ENCODE measurements at places on chromosomes 7 and 10.

DNA sequence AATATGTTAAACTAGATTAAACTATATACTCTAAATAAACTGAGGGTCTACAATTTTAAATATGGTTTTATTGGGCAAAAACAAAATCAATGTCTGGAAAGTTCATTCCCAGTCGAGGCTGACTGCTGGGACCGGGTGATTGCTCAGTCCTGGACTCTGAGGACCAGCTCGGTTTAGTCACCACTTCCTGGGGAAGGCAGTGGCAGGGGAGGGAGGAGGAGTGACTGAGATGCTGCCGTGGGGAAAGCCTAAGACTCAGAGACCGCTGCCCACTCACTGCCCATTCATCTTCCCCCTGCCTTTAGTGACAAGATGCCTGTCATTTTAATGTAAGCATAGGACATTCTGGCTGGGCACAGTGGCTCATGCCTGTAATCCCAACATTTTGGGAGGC lies 29.0 kb downstream of the ATOH7 start:
- no peak for DNase-seq

DNA sequence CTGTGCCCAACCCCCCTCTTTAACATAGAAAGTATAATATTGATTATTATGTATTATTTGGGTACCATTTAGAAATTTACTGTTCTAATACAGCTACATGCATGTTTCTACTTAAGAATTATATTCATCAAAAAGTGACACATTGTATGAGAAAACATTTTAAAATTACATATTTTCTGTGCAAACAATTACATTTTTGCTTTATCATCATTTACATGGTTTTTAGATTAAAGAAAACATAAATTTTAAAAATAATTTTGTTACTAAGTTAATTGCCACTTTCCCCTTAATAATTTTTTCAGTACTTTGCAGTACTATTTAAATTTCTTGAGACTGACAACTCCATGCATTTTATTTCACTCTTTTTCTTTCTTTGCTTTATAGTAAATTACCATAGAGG lies 95.3 kb upstream of the GATAD1 start:
- no peak for DNase-seq

DNA sequence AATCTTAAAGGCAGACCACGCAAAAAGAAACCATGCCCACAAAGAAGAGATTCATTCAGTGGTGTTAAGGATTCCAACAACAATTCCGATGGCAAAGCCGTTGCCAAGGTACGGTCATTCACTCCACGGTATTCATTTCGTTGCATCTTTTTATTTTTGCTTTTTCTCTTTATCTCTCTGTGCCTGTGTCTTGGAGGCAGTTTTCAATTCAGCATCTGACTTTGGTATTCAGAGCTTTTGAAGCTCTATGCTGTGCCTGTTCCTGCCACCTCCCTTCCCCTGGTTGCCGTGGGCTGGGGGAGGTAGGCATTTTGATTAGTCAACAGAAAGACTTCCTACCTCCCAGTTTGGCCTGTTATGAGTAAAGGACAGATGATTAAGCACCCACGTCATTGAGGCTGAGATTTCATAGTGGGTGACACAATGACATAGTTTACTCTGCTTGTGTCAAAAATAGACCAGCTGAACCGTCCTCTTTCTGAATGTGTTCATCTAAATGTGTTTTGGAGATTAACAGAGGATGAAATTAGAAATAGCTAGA lies 149.5 kb downstream of the ARID5B start:
- DNase-seq: peak; percentile 91

GRCh38 chr10:43201545-43202131 lies 63.4 kb downstream of the CSGALNACT2 start:
- DNase-seq: no peak

- no peak for DNase-seq
These were observed 332.0 kb upstream of the GALNT17 start for GRCh38 chr7:70799841-70800405.

DNA sequence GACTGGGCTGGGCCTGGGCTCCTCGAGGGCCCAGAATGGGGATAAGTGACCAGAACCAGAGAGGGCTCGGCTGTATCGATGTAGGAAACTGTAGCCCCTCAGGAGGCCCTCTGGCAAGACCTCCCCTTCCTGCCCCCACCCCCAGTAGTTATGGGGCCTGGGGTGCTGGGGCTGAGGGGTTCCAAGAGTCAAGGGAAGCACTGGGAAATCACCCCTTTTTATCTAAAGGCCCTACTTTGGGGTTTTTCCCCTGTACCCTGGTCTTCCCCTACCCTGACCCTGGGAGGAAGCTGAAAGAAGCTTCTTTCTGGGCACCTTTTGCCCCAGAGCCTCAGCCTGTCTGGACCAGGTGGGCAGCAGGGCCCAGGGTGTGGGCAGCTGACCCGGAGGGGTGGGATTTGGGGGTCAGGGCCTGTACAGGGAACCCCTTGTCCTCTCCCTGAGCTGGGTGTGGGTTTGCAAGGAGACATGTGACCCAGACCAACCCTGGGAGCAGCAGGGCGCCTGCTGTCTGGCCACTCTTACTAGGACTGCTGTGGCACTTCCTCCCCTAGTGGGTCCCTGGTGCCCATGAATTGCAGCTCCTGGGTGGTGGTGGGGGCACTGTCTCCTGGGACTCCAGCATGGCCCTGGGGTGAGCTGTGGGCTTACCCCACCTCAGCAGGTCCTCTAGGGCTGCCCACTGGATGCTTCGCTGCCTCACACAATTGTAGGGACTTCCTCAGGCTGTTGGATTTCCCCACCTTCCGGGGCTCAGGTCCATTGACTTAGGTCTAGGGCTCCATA lies 1.5 kb downstream of the IRF5 start:
- DNase-seq: peak; percentile 1

- no peak for DNase-seq
These were observed 55.2 kb upstream of the GDF10 start for GRCh38 chr10:47244560-47245500.

- no peak for DNase-seq
These were observed 17.6 kb downstream of the ARHGAP19 start for GRCh38 chr10:97274828-97275227.
